ENCODE measurements at places on chromosomes 7 and 10. TPM values are rescaled to one million over a fixed set of nuclear protein-coding genes. Genes with fewer than 3 reads are reported as not detected.

The GRB10 gene
- 39.5 TPM for total RNA-seq

The DTX2 gene
- 9.9 TPM for total RNA-seq

The HOXA5 gene
- not detected for total RNA-seq

The HKDC1 gene
- 0.18 TPM for total RNA-seq

The NRAP gene
- not detected for total RNA-seq

The PDE6C gene
- not detected for total RNA-seq

All from cardiac atrium fibroblast (primary cell).